Activated CD4-positive, alpha-beta T cell treated with anti-CD3 and anti-CD28 coated beads, Interleukin-2, amount 50 U/mL, for 16 hours (primary cell): ENCODE measurements at places on chromosomes 4 and X.

- no peak for DNase-seq
These were observed 129.6 kb upstream of the MED14 start for GRCh38 chrX:40864972-40865371.

DNA sequence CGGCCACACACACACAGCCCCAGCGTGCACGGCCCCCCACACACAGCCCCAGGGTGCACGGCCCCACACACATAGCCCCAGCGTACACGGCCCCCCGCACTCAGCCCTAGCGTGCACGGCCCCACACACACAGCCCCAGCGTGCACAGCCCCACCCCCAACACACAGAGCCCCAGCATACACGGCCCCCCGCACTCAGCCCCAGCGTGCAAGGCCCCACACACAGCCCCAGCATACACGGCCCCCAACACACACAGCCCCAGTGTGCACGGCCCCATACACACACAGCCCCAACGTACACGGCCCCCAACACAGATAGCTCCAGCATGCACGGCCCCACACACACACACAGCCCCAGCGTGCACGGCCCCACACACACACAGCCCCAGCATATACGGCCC is 17.6 kb downstream of the GAK start:
- DNase-seq, result no peak

- DNase-seq, result no peak
These were observed 233.3 kb upstream of the EDNRA start for GRCh38 chr4:147247579-147247978.

GRCh38 chrX:40660381-40660780 is 13.0 kb upstream of the CXorf38 start:
- no peak for DNase-seq

- no peak for DNase-seq
These were observed 97.8 kb upstream of the TENM3 start for GRCh38 chr4:182145334-182145905.

- DNase-seq, result no peak
These were observed 44.2 kb downstream of the DLG3 start for GRCh38 chrX:70488856-70489255.

DNA sequence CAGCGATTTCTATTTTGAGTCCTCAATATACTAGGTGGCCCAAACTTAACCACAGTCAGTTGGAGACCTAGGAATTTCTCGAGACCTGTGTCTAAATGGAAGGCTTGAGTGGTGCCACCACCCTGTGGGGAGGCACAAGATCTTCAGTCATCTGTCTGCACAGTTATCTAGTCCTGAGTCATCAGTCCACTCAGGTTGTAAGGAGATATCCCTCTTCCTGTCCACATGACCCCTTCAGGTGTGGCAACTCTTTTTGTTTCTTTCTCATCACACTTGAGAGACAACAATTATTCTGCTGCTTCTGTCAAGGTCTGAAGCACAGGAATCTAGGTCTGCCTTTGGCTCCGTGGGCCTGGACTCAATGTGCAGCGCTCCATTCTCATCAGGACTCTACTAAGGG is 64.4 kb upstream of the IBSP start:
- DNase-seq, result no peak

- DNase-seq, result peak; percentile 87
These were observed at the start of gene C4orf33 for GRCh38 chr4:129095811-129096454. C4orf33 (plus strand) TSS chr4:129096152; CDS start chr4:129102611, 6,459 bp downstream.

DNA sequence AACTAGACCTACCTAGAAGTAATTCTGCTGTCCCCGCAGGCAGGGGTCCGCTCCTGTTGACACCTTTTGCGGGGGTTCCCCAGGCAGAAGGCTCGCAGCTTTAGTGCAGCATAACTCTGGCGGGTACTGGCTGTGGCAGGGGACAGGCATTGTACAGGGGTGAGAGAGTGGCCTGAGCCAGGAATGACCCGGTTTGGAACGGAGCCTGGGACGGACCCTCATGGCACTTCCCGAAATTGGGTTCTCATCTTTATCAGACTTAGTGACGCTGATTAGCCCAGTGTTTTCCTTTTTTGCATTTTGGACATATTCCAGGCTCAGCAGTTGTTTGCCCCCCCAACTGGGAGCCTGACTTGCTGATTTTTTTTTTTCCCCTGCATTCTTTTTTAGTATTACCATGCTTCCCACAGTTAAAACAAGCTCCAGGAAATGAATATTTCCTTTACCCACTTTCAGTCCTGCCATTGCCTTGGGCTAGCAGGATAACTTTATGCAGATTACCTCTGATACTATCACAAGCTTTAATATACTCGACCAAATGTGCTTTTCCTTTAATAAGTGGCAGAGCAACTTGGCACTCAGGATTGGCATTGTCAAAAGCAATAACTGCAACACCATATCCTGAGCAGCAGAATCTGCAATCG is 55.8 kb upstream of the WDR1 start:
- DNase-seq, result no peak

- DNase-seq, result no peak
These were observed 36.2 kb downstream of the FAM241A start for GRCh38 chr4:112181358-112182000.

GRCh38 chr4:38387348-38387747 is 276.7 kb upstream of the KLF3 start:
- no peak for DNase-seq

DNA sequence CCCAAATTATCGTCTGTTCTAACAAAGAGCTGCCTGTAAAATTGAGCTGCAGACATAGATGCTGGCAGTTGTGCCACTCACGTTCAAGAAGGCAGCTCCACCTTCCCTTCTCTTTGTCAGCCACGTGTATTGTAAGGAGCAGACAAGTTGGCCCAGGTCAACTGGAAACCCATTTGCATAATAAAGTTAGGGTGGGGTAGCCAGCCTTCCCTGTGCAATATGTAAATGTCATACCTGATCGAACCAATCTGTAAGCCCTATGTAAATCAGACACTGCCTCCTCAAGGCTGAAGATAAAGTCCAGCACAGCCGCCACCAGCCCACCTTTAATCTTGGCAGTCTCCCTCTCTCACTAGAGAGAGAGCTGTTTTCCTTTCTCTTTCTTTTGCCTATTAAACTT is 117.2 kb downstream of the TMEM144 start:
- no peak for DNase-seq

DNA sequence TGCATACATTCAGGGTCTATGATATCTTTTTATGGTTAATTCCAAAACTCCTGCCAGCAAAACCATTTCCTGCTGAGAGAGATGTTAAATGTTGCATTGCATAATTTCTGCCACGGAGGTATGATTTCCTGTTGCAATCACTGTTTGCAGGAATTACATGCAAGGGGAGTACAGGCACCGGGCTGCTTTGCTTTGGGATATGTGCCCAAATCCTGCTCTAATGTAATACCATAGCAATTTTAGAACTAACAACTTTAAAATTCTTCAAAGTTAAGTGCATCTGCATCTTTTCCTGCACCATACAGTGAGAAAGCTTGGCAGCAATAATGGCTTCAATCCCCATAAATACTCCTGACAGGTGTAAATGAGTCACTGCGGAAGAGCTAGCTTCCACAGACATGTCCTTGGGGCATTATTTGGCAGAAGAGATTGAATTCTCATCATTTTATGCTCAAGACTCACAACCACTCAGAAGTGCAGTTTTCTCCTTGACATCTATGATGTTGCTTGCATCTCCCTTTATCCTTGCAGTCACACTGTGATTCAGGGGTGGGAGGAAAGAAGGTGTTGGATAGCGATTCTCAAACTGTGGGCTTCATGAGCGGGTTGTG is 29.6 kb downstream of the TRIM2 start:
- no peak for DNase-seq

DNA sequence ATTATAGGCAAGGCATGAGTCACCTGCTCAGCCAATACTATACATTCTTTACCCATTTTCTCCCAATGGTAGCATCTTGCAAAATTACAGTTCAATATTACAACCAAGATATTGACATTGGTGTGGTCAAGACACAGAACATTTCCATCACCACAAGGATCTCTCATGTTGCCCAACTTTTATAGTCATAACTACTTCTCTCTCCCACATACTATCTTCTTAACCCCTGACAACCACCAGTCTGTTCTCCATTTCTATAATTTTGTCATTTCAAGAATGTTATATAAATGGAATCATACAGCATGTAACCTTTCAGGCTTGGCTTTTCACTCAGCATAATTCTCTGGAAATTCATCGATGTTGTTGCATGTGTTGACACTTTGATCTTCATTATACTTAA is 144.9 kb downstream of the ENOX2 start:
- no peak for DNase-seq

DNA sequence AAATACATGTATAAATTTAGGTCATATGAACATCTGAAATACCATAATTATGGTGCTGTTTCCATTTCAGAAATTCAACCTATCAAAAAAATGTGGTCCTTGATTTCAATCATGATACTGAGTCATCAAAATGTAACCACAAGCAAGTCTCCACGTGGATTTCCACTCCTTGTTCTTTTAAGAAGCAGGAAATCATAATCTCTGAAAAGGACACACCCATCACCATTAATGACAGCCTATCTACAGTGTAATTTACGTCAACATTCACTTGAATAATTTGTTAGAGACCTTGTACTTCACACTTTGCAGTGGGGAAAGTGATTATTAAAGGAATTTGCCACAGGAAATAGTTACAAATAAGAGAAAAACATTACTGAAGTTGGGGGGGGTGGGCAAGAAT is 17.7 kb upstream of the SLC7A11 start:
- DNase-seq, result no peak

DNA sequence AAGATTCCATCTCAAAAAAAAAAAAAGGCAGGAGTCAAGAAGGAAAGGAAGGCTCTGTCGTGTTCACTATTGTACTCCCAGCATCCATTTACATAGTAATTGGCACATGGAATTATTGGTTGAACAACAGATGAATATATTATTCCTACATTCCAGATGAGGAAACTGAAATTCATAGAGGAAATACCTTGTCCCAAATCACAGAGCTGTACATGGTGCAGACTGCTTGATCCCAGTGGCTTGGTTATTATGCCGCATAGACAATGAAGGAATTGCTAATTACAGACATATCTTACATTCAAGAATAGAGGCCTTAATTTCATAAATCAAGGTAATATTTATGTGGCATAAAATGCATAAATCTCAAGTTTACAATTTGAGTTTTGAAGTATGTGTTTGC is 63.6 kb downstream of the LDB2 start:
- no peak for DNase-seq

DNA sequence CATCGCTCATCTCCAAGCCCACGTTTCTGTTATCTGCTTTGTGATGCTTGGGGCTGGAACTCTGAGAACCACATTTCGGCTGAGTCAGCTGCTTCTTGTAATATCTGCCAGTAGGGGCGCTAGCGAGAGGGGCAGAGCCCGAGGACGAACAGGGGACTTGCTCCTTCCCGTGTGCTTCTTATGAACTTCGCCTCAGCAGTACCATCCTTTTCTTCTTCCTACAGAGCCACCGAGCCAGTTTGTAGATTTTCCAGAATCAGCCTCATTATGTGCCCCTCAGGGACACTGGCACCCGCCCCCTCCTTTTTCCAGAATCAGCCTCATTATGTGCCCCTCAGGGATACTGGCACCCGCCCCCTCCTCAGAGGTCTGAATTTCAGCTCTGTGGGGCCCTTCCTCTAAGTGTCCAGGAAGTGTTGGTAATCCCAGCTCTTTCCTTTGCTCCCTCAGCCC is 441.7 kb upstream of the RASGEF1B start:
- peak; percentile 65 for DNase-seq

GRCh38 chr4:166546009-166546408 is 673.0 kb downstream of the TLL1 start:
- no peak for DNase-seq

GRCh38 chr4:3420956-3421355 is 20.8 kb upstream of the HGFAC start:
- DNase-seq, result no peak

DNA sequence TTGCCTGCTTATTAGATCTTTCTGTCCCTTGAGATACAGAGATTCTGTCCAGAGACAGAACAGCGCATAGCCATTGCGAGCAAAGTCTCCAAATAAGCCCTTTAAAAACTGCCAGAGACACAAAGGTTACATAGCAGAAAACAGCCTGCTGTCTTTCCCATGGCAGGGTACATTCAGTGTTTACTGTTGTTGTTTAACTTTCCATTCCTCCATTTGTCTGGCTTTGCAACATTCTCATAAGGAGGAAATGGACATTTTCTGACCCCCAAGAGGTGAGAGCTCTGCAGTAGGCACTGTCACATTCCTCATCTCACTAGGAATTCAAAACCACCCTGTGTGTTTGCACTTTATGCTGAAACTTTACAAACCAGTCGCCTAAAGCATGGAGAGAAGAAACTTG is 48.3 kb downstream of the PDE5A start:
- no peak for DNase-seq

DNA sequence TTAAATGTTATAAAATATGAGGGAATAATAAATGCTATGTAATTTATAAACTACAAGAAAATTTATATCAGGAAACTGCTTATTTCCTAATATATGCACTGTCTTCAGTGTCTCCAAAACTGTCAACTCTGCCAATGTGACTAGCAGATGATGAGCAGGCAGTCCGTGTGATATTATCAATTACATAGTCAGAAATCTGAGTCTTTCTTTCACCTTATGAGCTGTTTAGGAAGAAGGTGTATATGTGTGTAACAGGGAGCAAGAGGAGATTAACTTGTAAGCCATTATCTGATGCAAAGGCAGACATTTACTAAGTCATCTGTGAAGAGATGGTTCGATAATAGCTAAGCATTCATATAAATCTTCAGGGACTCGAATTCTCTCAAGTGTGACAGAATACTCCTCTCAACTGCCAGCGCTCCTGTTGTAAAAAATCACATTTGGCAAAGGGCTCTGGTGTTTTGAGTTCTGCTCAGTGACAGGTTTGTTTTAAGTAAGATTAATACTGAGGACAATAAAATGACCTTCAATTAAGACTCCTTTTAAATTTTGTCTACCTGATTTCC is 79.7 kb downstream of the SNCA start:
- DNase-seq, result no peak

DNA sequence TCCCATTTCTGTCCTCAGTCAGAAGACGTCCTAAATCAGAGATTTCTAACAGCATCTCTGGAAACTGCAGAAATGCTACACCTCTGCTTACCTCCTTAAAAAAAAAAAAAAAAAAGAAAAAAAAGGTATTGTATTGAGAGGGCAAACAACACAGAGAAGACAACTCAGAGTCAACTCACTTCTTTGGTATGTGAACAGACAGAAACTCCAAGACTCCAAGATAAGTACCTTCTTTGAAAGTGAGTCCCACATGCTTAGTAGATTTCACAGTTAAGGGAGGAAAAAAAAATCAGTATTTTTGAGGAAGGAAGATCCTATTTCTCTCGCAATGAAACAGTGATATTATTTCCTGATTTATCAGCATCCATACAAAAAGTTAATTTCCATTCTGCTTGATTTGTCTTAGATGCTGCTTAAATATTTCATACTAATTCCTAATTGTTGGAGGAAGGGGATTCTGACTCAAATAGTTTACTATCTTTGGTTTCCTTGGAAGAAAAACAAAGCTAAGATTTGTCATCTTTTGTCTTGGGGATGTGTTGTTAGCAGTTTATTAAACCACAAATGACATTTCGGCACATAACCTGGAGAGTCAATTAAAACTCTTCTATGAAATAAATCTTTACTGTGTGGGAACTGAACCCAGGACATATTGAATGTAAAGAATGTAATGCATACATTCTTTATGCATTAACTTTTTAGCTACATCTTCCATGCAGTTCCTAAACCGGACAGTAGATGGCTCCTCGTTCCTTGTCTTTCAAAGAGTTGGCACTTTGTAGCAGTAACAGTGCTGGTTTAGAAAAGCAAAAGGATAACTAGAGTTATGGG is 4.7 kb downstream of the RASGEF1B start:
- DNase-seq, result peak; percentile 76

- DNase-seq, result no peak
These were observed 18.6 kb downstream of the NUDT6 start for GRCh38 chr4:122903766-122904288.
